ENCODE measurements at places on chromosomes 7 and 10.

DNA sequence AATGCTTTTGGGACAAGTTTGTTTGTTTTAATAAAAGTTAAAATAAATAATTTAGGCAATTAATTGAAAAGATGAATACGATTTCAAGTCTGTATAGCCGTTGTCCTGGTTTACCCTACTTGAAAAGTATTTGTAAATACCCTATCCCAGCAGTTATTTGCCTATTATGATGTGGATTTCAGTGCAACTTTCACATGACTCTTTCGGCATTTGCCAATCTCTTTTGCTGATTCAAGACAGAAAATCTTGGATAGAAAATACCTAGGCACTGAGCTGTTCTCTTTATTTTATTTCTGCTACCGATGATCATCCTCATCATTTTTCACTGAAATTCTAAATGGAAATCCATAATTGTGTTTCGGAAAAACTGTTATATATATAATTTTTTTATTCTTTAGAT is 125.9 kb upstream of the FZD8 start:
- no peak for DNase-seq

DNA sequence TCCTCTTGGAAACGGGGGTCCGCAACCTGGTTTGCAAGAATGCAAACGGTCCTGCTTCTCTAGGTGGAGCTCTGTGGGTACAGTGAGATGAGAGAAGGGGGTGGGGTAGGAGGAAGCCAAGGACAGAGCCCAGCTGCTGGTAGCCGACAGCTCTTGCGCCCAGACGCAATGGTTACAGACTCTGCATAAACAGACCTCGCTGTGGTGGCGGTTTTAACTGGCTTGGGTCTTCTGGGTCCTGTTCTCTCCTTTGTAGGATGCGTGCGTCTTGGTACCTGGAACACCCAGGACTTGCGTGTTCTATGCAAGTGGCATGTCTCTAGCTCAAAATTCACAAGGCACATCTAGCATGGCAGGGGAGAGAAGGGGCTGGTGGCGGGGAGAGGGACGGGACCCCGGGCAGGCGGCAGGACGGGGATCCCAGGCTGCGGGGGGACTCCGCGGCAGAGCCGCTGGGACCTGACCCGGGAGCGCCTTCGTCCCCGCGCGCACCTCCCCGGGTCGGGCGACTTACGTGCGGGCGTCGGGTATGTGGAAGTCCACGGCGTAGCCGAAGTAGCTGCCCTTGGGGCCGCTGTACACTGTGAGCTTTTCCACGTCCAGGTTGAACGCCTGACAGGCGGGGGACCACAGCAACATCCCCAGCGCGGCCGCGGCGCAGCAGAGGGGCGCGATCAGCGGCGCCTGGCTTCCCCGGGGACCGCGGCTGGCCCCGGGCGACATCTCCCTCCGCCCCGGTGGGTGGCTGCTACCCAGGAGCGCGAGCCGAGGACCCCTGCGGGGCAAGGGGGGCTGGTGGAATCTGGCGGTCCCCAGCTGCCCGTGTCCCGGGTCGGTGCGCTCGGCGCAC is 448 bp downstream of the ITGA8 start:
- no peak for DNase-seq

DNA sequence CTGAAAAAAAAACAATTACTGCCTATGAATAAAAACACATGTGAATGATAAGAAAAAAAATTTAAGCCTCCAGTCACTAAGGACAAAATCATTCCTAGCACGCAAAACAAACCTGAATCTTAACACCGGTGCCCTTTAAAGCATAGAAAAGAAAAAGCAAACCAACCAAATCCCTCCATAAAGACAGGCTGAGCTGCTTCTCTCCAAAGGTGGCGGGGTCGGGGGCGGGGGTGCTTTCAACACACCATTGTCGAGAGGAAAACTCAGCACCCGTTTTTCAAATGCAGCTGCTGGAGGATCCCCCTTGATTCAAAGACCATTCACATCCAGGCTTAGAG is 1.4 kb downstream of the ST8SIA6 start:
- DNase-seq, result no peak

DNA sequence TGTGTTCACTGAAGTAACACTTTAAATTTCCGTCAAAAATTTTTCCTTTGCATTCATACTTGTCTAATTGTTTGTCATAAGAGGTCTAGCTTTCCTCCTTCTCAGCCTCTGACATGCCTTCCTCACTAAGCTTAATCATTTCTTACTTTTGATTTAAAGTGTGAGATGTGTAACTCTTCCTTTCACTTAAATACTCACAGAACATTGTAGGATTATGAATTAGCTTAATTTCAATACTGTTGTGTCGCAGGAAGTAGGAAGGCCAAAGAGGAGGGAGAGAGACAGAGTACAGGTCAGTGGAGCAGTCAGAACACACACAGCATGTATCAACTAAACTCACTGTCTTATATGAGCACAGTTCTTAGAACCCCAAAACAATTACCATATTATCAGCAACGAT is 99.0 kb downstream of the SRPK2 start:
- DNase-seq, result no peak

DNA sequence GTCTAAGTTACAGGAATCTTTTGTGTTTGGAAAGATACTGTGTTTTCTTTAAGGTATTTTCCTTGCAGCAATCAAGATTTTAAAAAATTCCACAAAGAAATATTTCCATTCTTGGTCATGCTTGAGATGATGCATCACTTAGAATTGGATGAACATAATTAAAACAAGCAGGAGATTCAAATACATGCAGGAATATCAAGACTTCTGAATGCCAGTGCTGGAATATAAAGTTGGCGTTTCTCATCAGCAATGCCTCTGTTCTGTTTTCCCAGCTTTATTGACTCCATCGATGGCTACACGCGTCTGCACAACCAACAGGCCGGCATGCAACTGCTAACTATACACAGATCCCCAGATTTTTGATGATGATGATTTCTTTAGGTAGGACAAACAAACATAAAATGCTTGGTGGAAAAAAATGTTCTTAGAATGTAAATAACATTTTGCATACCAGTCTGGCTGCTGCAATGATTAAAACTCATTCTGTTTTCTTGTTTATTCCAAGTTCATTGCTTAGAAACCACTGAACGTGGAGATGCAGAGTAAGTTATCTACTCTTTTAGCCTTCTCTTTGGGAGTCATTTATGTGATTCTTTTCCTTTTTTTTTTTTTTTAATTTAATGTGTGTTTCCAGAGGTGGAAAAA is 91.3 kb upstream of the FAM171A1 start:
- no peak for DNase-seq
